ENCODE measurements at places on chromosomes 1 and 21.

DNA sequence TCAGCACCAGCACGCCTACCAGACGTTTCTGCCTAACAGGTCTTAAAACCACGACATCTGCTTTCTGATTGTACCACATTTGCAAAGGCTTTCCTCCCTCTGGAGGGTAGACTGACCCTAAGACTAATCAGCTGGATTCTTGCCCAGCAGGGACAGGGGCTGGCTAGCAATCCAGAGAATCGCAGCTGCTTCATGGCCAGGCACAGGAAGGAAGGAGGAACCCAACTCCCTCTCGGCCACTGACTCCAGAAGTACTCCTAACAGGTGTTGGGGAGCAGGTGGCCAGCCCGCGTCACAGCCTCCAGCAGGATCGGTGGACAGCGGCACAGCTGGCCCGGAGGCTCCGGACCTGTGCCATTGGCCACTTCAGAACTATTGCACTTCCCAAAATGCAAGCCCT lies 180.8 kb downstream of the NPHP4 start:
- DNase-seq = no peak

GRCh38 chr1:45393718-45394302 lies 53.6 kb upstream of the MUTYH start:
- no peak for DNase-seq

DNA sequence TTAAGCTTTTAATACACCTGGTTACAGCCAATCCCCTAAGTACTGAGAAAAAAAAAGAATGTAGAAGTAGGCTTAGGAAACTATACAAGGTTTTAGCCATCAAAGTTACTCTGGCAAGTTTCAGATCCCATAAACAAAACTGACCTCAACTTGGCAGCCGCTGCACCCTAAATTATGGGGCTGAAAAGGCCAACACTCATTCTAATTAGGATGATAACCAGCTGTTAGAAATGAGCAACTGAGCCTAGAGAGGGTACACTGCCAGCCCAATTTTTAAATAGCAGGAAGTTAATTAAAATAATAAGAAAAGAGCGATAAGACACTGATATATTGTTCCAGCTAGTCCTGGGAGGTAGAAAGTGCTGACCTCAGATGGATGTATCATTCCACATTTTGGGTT lies 105.7 kb upstream of the VAV3 start:
- no peak for DNase-seq

DNA sequence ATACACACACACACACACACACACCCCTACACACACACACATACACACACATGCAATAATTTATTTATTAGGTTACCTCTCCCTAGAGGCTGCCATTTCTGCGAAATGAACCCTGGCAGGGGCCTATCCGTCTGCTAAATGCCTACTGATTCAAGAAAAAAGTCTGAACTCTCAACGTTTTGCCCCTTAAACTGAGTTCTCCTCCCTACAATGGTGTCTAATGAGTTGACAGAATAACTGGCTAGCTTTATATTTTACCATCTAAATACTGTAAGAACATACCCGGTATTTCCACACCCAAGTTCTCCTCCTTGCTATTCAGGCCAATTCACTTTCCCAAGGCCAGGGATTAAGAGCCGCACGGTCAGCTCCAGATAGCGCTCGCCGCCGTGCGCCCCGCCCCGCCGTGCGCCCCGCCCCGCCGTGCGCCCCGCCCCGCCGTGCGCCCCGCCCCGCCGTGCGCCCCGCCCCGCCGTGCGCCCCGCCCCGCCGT lies 339 bp upstream of the RNPC3 start:
- DNase-seq = peak; percentile 49

- no peak for DNase-seq
Measured at GRCh38 chr1:1599030-1599934, 653 bp downstream of the FNDC10 start.

DNA sequence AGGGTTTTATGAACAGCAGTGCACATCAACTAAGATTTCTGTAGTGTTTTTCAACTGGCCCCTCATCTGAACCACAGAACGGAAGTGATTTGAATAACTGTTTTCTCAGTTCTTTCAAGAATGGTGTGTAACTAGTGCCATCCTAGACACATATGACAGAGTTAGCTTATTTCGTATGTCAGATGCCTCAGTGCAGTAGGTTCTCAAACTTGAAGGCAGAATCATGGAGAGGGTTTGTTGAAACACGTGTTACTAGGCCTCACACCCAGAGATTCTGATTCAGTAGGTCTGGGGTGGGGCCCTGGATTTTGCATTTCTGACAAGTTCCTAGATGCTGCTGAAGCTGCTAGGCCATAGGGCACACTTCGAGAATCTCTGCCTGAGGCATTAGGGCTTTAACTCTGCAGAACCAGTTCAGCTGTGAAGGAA lies 49.0 kb downstream of the SCCPDH start:
- no peak for DNase-seq

DNA sequence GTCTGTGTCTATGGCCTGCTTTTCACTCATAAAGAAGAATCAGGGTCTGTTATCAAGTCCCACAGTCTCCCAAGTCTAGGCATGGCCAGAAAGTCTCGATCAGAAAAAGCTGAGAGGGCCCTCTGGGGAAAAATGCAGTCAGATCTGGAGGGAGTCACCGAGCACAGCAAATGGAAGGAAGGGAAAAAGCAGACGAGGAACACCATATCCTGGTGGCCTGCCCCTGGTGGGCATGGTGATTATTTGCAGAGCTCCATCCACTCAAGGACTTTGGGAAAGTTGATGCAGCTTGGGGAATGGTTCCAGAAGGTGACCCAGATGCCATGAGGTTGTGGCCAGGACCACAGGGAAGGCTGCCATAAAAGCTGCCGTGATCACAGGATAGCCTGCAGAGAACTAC lies 189.1 kb downstream of the CLIC6 start:
- DNase-seq = no peak

- DNase-seq = no peak
Measured at GRCh38 chr1:207883660-207884250, 27.2 kb downstream of the CD34 start.

DNA sequence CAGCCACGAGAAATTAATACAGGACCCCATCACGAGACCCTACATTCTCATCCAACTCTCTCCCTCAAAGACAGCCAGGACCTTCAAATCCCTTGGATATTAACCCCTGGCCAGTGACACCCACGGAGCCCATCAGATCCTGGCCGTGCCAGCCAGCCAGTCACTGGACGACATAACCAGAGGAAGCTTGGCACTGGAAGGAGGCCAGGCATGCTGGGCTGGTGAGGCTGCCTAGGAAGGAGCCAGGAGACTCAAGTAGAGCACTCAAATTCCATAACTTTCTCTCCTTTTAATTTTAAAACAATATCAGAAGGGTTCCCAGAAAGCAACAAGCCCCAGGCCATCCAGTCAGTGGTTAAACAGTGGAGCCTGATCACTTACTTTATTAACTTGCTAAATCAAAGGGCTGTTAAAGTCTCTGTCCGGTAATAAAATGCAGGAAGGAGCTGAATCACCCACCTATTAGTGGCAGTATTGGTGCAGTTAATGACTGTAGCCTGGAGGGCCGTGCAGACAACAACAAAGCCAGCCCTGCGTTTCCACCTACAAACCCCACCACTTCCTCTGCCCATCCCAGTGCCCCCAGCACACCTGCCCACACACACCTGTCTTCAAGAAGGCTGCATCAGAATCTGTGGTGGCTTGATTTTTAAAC lies 78.0 kb downstream of the HIVEP3 start:
- DNase-seq = peak; percentile 54

DNA sequence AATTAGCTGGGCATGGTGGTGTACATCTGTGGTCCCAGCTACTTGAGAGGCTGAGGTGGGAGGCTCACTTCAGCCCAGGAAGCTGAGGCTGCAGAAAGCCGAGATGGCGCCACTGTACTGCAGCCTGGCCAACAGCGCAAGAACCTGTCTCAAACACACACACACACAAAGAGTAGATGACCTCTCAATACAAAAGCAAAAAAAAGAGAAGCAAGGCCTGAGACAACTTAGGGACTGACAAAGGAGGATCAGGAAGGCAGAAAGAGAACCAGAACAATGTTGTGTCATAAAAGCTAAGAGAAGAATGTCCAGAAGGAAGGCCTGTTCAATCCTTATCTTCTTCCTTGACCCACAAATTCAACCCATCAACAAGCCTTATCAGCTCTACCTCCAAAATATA lies 18.5 kb downstream of the WASF2 start:
- no peak for DNase-seq

DNA sequence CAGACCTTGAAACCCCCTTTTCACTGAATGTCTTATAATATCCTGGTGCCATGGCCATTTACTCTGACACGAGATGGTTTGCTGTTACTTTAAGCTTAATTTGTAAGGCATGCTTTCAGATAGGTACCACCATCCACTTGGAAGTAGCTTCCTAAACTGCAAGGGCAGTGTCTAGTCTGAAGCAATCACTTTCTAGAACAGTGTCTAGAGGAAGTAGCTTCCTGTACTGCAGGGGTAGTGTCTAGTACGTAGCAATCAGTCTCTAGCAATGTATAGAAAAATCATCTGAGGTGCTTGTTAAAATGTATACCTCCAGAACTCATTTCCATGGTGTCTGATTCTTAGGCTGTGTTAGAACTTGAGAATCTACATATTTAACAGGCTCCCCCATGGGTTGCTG lies 42.5 kb downstream of the ZBTB40 start:
- no peak for DNase-seq

DNA sequence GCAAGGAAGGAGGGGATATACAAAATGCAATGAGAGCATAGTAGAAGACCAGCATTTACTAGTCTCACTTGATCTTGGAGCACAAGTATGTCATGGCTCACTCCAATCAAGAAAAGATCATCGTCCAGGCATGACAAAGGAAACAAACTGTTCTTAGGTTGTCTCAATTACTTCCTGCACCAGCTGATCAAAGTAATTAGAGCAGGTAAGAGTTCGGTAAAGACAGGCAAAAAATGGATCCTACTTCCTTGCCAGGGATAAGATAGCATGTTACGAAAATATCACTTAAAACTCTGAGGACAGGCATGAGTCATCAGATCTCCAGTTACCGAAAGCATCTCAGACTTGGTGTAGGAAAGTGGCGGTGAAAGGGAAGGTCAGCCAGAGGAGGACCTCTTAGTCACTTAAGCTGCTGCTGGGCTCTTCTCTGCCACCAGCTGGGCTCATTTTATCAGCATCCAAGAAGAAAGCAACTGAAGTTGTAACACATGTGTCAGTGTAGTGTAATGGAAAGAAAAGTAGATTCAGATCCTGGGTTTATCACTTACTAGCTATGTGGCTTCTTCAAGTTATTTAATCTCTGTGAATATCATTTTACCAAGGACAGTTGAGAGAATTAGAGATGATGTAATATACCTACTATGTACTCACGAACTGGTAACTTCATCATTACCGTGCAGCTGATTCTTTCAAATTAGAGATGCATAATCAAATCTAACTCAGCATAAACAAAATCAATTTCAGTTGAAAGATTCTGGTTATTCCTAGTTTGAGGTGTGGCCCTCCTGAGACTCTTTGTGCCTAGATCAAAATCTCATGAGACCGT lies 46.8 kb downstream of the XCL1 start:
- peak; percentile 35 for DNase-seq

- no peak for DNase-seq
Measured at GRCh38 chr1:233229288-233229687, 66.2 kb downstream of the PCNX2 start.

DNA sequence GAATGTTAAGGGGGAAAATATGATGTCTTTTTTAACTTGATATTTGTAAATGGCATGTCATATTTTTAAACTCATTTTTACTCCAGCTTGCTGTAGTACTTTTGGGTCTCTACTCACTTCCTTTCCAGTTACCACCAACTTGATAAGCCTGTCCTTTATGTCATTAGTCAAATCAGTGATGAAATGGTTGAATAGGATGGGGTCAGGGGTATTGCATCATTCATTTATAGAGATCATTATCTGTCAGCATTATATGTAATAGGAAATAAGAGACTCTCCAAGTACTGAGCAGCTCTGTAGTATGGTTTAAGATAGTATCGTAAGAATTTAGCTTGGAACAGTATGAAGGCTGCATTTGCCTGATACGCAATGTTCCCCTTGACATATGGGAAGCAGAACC lies 227.3 kb downstream of the BRINP3 start:
- no peak for DNase-seq

DNA sequence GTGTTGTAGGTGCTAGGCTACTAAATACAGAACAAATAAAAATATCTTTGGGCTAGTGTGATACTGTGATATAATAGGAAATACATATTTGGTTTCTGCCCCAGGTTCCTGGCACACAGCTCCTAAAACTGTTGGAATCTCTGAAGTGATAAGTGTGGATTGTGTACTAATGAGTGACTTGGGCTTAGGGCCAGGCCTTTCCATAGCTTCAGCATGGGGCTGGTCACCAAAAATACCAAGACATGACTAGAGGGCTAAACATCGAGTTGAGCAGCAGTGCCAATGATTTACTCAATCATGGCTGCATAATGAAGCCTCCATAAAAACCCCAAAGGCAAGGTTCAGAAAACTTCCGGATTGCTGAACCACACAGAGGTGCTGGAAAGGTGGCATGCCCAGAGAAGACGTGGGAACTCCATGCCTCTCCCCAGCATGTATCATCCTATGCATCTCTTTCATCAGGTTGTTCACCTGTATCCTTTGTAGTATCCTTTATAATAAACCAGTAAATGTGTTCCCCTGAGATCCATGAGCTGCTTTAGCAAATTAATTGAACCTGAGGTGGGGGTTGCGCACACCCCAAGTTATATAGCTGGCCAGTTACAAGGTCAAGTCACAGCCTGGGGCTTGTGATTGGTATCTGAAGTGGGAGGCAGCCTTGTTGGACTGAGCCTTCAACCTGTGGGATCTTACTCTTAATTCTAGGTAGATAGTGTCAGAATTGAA lies 51.6 kb downstream of the ZMYM4 start:
- no peak for DNase-seq

- DNase-seq = no peak
Measured at GRCh38 chr1:116851846-116852245, 57.9 kb upstream of the PTGFRN start.

DNA sequence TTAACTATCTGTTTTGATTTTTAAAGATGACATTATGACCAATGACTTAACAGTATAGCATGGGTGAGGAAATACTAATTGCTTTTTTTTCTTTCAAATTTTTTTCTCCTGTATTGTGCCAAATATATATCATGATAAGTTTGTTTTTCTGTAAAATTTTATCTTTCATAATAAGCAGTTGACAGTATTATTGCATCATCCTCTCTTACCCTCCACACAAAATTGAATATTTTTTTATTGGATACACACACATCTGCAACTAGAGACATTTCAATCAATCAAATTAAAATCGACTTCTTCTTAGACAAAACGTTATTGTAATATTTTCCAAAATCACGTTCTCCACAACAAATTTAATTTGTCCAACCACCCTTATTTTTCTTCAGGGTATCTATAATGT lies 330.4 kb upstream of the BRINP3 start:
- DNase-seq = no peak

DNA sequence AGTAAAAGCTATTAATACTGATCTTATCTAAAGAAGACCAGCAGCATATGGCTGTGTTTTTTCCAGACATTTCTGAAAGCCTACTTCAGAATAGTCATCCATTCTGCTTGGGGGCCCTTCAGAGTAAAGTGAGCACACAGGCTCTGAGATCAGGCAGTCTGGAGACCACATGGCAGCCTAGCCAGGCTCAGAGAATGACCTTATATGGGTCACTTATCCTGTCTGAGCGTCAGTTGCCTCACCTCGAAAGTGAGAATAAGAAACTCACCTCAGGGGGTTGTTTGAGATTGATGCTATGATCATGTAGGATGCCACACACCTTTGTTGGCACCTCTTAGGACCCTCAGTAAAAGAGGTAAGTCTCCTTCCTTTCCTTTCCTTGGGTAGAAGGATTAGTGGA lies 270.4 kb downstream of the GRIK1 start:
- no peak for DNase-seq

Measured in RWPE1 (cell line).